ENCODE measurements at places on chromosomes 2 and 18. TPM values are rescaled to one million over a fixed set of nuclear protein-coding genes. Genes with fewer than 3 reads are reported as not detected.

The IRS1 gene
- total RNA-seq: 9.2 TPM

The EPAS1 gene
- total RNA-seq: 13.3 TPM

The IL36A gene
- total RNA-seq: not detected

The CRYGC gene
- not detected for total RNA-seq

The GPAT2 gene
- 2.4 TPM for total RNA-seq

The HOXD4 gene
- total RNA-seq: 2.2 TPM

The NT5C1B gene
- not detected for total RNA-seq

The LHCGR gene
- total RNA-seq: 0.44 TPM

The MAL gene
- total RNA-seq: 2.4 TPM

The CEBPZOS gene
- total RNA-seq: 27.2 TPM

The IFIH1 gene
- total RNA-seq: 2.0 TPM

The MC4R gene
- total RNA-seq: 0.62 TPM

The TRIB2 gene
- 36.1 TPM for total RNA-seq

The CDK15 gene
- 1.1 TPM for total RNA-seq

The CSRNP3 gene
- 15.6 TPM for total RNA-seq

The DLX2 gene
- total RNA-seq: 0.04 TPM

The CHRND gene
- total RNA-seq: 83.7 TPM

The NFATC1 gene
- 7.0 TPM for total RNA-seq

The GLS gene
- total RNA-seq: 93.2 TPM

The LGALSL gene
- total RNA-seq: 12.2 TPM

The CRYBA2 gene
- not detected for total RNA-seq

The POTEI gene
- total RNA-seq: not detected

The MGAT4A gene
- total RNA-seq: 7.5 TPM

The AQP4 gene
- 0.58 TPM for total RNA-seq

The ADRA2B gene
- total RNA-seq: 2.3 TPM

The NR4A2 gene
- 1.0 TPM for total RNA-seq

The RBM43 gene
- total RNA-seq: 5.8 TPM

The ZSCAN30 gene
- 18.8 TPM for total RNA-seq

The UGT1A8 gene
- total RNA-seq: not detected

The ARHGEF4 gene
- 9.6 TPM for total RNA-seq

The TFCP2L1 gene
- total RNA-seq: under 0.01 TPM

The CDH2 gene
- total RNA-seq: 3.3 TPM

The ZEB2 gene
- total RNA-seq: 114 TPM

The EHBP1 gene
- total RNA-seq: 41.1 TPM

The ZNF385B gene
- total RNA-seq: 3.9 TPM

The COL3A1 gene
- 7,706 TPM for total RNA-seq

The TRIM43 gene
- not detected for total RNA-seq

The SULT6B1 gene
- total RNA-seq: not detected

The RGPD6 gene
- 26.2 TPM for total RNA-seq

The APOB gene
- 0.35 TPM for total RNA-seq

The RUFY4 gene
- total RNA-seq: 0.27 TPM

The OR6B2 gene
- total RNA-seq: not detected

The TMEM17 gene
- total RNA-seq: 1.3 TPM

The INHBB gene
- total RNA-seq: 0.44 TPM

The GNLY gene
- total RNA-seq: 0.31 TPM

The TBC1D8 gene
- total RNA-seq: 21.5 TPM

The SCYGR4 gene
- not detected for total RNA-seq

The DSC3 gene
- 0.75 TPM for total RNA-seq

The TEKT4 gene
- total RNA-seq: not detected

The SDC1 gene
- total RNA-seq: 8.4 TPM

The B3GNT7 gene
- total RNA-seq: 0.62 TPM

The SPDYA gene
- total RNA-seq: 0.75 TPM

The C2orf81 gene
- total RNA-seq: 1.4 TPM

The CIB4 gene
- total RNA-seq: not detected

The CNDP1 gene
- 0.13 TPM for total RNA-seq

The GPR35 gene
- total RNA-seq: 1.1 TPM

The REG3A gene
- total RNA-seq: not detected

The SYT4 gene
- 0.13 TPM for total RNA-seq
